NCI-H2081 (cell line): ENCODE measurements at places on chromosomes 2 and 18.

GRCh38 chr2:45388541-45389100, 222.4 kb downstream of the SRBD1 start:
- DNase-seq: no peak

DNA sequence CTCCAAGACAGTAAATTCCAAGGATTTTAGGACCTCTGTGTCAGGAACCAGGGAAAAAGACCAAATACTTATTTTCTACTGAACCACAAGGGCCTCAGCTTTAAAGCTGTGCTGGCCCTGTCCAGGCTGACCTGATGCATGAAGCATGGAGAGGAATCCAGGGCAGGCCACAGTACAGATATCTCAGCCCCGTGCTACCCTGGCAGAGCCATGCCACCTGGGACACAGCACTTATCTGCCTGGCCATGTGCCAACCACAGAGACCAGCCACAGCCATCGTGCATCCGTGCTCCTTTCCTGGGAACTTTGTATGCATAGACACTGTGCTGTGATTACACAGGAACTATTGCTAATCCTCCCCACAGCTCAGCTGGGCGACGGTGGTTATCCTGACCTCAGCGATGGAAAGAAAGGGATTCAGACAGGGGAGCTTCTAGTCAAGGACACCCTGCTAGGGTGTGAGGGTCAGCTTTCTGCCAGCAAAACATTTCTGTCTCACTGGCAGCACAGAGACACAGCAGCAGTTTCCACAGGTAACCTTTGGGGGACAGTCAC, 687.4 kb upstream of the ID2 start:
- peak; percentile 80 for DNase-seq

GRCh38 chr2:141003967-141004657, 1126.7 kb downstream of the LRP1B start:
- DNase-seq: peak; percentile 7

- peak; percentile 3 for DNase-seq
Observed at GRCh38 chr2:104408266-104408665, 445.6 kb upstream of the POU3F3 start.

GRCh38 chr2:209690029-209690754, 81.4 kb upstream of the UNC80 start:
- DNase-seq: no peak
